ENCODE measurements at places on chromosomes 5 and 9.

DNA sequence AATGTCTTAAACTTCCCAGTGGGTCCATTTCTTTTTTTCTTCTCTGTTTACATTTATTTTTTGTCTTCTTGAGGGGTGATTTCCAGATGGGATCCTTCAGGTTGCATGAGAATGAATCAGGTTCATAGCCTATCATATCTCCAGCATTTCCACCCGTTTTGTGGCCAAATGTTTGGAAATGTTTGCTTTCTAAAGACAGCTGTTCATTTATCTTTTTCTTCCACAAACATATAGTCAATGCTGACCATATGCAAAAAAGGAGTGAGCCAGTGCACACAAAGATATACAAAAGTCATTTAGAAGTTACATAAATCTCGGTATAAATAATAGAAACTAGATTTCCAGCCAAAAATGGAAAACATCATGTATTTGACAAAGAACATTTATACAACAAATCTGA is 71.6 kb upstream of the STC2 start:
- DNase-seq, result no peak

DNA sequence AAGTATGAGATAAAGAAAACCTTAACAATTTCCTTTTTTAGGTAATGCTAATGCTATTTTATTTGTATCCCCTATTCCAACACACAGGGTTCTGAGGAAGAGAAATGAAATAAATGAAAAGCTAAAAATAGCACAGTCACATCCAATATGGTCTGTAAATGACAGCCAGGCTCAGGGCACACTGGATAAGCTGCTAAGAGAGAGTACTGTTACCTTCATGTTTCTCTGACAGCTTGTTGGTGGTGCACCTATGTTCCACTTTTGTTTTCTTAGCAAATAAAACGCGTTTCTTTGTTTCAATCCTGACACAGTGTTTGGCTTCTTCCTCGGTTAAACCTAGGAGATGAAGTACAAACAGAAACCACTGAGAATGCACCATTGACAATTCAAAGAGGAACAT is 41.3 kb downstream of the C6 start:
- no peak for DNase-seq

DNA sequence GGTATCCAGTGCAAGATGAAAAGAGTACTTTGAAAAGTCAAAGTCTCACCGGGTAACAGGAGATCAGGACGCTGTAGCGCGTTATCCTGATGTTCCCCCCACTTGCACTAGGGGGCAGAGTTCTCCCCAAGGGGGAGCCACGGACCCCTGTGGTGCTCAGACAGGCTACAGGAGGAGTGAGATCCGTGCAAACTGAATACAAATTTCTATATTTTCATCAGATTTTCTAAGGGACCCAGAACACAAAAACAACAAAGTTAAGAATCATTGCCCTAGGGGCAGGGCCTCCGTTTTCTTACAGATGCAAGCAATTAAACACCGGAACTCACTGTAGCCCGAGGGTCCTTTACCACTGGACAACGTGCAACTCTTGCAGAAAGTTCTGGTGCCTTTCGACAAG is 2.0 kb downstream of the MYO10 start:
- DNase-seq, result peak; percentile 75

GRCh38 chr9:113964495-113965170 is 88.5 kb downstream of the ZNF618 start:
- DNase-seq, result no peak

GRCh38 chr9:112355427-112355897 is 22.0 kb upstream of the PTBP3 start:
- DNase-seq, result no peak

DNA sequence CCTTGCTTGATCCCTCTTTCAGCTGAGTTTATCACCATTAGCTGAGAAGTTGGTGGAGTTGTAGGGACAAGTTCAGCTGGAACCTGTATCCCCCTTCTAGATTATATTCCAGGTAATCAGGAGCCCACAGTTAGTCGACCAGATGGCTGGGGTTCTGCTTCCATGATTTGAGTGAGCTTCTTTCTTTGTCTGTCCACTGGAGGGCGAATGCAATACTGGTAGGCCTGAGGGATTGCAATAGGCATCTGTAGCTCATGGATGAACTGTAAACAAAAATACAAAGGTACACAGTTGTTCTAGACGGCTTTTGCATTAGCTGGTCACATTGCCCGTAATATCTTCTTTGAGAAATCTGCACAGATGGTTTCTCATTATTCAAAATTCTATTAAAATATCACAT is 88.9 kb downstream of the PCSK5 start:
- DNase-seq, result peak; percentile 41

DNA sequence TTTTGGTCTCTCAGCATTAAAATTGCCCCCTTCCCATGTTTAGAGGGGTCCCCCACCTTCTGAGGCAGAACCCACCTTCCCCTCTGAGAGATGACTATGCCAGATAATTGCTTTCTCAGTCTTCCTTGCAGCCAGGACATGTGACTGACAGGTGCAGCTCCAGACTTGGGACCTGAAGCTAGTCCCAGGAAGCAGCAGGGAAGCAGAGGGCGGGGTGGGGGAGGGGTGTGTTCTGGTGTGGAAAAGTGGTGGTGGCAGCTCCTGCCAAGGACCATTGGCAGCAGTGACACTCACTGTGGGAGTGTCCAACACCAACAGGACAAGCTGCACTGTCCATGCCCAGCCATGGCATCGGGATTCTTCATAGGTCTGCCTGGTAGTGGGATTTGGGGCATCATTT is 2.3 kb downstream of the EIF4E1B start:
- no peak for DNase-seq

DNA sequence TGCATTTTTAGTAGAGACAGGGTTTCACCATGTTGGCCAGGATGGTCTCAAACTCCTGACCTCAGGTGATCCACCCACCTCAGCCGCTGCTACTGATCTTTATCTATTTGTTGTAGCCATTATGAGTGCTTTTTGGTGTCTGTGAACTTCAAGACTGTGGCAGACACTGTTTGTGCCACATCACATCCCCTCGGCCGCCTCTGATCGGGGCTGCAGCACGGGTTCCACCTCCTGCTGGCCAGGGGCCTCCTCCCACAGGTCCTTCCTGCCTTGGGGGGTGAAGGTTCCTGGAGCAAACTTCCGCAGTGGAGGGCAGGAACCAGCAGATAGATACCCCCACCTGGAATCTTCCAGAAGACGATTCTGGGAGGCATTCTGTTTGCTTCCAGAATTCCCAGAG is 98.5 kb downstream of the C9orf50 start:
- no peak for DNase-seq
